Hematopoietic multipotent progenitor cell treated with erythropoietin and hydrocortisone succinate and interleukin-3 and kit ligand, for 4 days (in vitro differentiated cells): ENCODE measurements at places on chromosomes 16 and 17.

DNA sequence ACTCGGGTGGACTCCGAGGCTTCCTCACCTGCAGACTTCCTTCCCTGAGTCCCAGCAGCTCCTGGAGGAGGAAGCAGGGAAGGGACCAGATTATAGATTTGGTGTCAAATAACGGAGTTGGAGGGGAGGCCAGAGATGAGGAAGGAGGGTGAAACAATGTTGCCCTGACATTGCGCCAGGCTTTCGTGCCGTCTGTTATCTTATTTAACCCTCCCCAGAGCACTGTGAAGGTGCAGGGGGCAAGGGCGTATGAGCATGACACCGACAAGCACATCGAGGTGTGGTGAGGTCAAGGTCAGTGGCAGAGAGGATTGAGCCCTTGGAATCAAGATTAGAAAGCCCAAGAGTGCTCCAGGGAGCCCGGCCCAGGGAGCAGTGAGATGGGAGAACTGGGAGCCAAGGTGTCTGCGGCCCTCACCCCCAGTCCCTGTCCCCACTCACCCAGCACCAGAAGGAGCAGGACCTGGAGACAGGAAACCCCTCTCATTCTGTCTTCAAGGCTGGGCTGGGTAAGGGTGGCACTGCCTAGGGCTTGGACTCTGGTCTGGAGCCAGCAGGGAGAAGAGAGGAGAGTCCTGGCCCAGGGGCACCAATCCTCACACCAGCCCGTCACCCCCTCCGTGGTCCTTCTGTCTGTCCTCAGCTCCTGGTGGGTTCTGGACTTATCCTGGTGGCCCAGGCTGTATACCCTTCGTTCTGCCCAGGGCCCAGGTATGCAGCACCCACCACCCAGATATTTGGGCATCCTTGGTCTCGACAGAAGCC, 1.1 kb downstream of the PRSS33 start:
- no peak for DNase-seq

DNA sequence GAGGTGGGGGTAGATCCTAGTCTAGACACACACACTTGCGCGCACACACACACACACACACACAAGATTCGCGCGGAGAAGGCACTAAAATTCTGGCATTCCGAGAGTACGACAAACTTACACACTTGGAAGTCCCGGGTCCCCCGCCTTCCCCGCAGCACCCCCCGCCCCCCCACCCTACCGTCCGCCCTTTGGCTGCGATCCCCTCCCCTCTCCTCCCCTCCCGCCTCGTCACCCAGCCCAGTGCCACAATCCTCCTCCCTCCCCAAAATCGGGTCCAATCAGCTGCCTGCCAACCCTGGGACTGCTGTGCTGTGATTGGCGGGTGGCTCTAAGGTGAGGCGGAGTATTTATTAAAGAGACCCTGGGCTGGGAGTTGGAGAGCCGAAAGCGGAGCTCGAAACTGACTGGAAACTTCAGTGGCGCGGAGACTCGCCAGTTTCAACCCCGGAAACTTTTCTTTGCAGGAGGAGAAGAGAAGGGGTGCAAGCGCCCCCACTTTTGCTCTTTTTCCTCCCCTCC, at the start of gene SOX9:
SOX9 (plus strand) TSS at position 379 of the 522 bp plus-strand sequence. CDS start 372 bp downstream, outside the sequence.
- no peak for DNase-seq

- DNase-seq = no peak
These were observed 24.9 kb downstream of the COPZ2 start for GRCh38 chr17:48012654-48013053.

- DNase-seq = no peak
These were observed 14.4 kb downstream of the METTL9 start for GRCh38 chr16:21613781-21614180.

DNA sequence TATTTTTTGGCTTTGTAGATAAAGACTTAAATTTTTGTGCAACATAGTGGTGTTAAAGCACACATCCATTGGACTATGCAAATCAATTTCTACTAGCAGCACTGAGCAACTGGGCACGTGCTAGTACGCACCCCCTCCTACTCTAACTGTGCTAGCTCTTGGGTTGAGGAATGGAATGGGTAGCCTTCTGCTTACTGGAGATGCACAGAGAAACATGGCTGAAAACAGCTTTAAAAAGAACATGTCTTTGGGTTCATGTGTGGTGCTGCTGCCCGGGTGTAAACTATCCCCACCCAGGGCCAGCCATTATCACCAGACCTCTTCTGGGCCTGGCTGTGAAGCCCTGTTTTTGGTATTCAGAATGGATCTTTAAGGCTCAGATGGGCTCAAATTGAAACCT, 7.3 kb downstream of the ESRP2 start:
- no peak for DNase-seq

- DNase-seq = no peak
These were observed 22.7 kb upstream of the CYTH1 start for GRCh38 chr17:78804777-78805176.

GRCh38 chr17:3308603-3309002, 10.4 kb upstream of the OR3A1 start:
- DNase-seq = no peak

- no peak for DNase-seq
These were observed 10.7 kb downstream of the C16orf95 start for GRCh38 chr16:87306516-87306915.

DNA sequence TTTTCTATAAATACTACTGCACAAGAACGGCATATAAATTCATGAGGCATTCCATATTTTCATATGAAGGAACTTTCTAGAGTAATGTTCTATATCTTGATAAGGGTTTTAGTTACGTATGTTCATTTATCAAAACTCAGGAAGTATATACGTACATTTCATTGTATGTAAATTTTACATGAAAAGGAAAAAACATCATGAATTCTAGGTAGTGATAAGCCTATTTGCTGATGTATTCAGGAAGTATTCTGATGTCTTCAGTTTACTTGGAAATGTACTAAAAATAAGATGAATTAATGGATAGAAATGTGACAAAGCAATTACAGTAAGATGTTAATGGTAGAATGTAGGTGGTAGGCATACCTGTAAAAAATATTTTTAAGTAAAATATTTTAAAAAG, 4.7 kb downstream of the DGKE start:
- DNase-seq = no peak

DNA sequence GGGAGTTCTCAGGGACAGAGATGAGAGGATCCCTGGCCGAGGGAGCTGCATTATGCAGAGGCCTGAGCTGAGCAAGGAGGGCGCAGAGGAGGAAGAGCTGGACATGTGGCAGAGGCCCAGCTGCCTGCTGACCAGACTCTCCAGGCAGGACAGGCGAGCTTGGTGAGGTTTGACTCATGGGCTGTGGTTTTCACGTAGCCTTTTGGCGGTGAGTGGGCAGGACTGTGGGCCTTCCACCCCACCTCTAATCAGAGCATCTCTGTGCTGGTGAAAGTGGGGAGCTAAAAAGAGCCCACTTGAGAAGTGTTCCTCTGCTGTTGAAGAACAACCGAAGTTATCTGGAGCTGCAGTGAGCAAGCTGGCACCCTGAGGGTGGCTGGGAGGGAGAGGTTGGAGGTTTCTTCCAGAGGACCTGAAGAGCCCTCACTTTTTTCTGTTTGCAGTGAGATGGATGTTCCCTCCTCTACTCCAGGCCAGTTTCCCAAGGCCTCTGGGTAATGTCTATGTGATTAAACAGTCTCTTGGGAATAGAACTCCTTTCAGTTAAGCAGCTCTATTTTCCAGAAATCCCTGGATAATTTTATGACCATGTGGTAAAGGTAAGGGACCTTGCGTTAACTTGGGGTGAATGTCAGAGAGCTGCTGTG, 11.9 kb downstream of the EPN2 start:
- peak; percentile 46 for DNase-seq

DNA sequence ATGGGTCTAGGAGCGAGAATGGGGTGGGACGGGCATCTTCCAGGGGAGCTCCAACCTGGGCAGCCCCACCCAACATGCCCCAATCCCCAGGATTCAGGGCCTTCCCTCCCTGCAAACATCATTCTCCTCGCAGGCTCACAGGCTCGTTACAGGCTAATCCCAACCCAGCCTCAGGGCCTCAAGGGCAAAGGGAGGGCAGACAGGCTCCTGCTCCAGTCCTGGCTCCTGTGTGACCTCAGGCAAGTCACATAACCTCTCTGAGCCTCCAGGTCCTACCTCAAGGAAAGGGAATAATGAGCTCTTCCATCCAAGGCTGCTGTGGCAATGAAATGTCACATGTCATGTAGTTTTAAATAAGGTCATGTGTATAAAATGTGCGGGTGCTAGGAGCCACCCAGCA, 186.5 kb upstream of the TNRC6C start:
- DNase-seq = no peak

DNA sequence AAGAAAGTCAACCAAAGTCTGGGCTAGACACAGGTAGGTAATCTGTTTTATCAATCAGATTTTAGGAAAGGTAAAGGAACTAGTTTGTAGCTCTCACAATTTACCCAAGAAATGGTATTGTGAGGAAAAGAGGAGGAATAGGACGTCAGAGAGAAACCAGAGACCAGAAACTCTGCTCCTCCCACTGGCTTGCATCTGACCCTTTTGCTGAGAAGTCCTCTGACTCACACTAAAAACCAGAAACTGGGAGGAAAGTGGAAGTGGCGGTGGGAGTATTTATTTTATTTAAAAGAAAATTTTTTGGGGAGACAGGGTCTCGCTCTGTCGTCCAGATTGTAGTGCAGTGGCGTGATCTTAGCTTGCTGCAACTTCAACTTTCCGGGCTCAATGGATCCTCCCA, 38.0 kb upstream of the MNT start:
- no peak for DNase-seq

DNA sequence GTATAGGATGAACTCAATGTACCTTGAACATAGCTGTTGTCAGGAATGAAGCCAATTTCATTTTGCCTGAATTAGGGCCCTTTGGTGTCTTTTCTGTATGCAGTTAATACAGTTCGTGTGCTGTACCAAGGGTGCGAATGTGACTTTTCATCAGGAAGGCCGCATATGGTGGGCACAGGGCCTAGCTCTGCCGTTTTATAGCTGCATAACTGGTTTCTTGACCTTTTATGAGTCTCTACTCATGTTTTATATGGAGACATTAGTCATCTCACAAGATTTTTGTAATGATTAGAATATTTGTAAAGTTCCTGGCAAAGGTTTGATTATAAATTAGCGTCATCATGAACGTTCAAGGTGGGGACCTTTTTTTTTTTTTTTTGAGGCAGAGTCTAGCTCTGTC, 511.6 kb downstream of the MAF start:
- DNase-seq = no peak

- no peak for DNase-seq
These were observed 1.1 kb downstream of the SMIM5 start for GRCh38 chr17:75634376-75634740.

DNA sequence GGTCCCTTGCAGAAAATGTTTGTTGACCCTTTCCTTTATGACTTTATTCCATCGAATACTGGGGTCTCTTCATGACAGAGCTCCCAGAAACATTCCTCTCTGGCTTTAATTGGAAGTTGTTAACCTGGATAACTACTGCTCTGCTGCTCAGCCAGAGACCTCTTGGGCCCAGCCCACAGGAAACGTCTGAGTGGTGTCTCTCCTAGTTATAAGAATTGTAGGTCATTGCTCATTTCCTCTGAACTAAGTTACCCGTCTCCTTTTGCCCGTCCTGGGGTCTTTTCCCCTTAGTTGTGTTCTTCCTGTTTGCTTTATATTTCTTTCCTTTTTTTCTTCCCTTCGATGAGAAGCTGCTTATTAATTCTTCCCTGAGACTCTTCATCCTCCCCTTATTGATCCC, 9.0 kb downstream of the MAP2K6 start:
- DNase-seq = peak; percentile 20

DNA sequence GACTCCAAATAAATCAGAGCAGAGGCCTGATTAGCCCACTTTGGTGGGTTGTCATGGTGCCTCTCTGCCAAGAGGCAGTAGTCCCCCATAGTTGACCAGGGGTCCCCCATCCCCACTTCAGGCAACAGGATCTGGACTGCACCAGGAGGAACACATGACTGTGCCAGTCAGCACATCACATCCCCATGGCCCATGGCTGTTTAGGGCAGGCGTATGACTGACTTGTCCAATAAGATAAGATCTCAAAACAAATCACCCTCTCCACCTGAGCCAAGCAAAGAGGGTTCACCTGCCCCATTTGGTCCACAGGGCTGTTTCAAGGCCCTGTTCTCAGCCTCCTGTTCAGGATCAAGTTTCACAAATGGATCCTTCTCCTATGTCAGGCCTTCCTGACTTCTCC, 93.3 kb downstream of the C16orf78 start:
- no peak for DNase-seq

GRCh38 chr17:29567554-29568330, 759 bp upstream of the TP53I13 start:
- DNase-seq = peak; percentile 87

DNA sequence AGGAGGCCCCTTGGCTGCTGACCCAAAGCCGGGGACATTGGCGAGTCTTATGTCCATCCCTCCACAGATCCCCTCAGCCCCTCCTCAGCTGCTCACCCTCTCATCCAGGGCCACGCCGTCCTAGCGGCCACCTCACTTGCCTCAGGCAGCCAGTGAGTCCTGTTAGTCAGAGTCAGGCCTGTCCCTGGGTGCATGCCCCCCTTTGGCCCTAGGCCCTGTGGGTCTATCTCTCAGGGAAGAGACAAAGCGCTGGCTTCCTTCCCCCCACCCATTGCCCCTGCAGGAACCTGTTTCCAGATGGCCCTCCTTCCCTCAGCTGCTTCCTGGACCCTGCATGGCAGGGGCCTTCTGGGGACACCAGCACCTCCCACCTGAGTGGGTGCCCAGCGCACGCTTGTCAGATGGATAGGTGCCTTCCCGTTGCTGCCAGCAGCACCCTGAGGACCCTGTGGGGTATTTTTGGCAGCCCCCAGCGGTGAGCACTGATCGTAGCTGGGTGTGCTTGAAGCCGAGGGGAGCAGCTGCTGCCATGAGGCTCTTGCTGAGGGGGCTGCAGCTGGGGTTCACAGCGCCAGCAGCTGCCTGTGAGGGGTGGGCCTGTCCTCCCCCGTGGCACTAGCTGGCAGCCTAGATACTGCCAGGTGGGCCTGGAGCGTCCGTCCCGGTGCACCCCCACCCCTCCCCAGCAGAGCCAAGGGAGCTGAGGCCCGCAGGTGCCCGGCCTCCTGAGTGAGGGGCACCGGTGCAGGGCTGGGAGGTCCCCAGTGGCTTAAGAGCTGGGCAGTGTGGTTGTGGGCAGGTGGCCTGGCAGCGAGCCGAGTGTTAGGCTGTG, 8.4 kb downstream of the DBNDD1 start:
- no peak for DNase-seq

GRCh38 chr16:16778332-16778731, 399.4 kb downstream of the NPIPA7 start:
- DNase-seq = no peak

GRCh38 chr17:12865769-12866168, 76.5 kb downstream of the ARHGAP44 start:
- DNase-seq = no peak

- DNase-seq = peak; percentile 78
These were observed at the start of gene NDRG4 for GRCh38 chr16:58499615-58500351. Gene NDRG4, plus strand, starts transcription at chr16:58500143. Its CDS starts 106 bp downstream, at chr16:58500249.

DNA sequence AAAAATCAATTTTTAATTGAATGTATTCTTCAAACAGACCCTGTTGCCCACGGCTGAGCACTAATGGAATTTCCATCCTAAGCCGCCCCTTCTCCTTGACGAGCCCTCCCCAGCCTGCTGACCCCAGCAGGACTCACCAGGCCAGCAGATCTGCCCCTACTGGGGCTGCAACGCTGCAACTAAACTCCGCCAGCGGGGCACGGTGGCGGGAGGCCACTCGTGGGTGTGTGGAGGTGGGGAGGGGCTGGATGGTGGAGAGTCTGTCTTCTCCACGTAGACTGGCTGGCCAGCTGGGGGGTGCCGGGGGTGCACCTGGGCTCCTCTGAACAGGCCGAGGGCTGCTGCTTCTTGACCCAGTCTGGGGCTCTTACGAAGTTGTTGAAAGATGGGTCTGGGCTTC, 67.8 kb downstream of the ENGASE start:
- DNase-seq = no peak

- DNase-seq = no peak
These were observed 5.8 kb downstream of the SOCS1 start for GRCh38 chr16:11250091-11250785.
